Colonic mucosa (tissue), 4 donors: ENCODE measurements at places on chromosomes 2 and 18. TPM values are rescaled to one million over a fixed set of nuclear protein-coding genes. Genes with fewer than 3 reads are reported as not detected.

- DNase-seq, result peak; percentile 18
These were observed 182.6 kb upstream of the THSD7B start for GRCh38 chr2:136582628-136583205.

DNA sequence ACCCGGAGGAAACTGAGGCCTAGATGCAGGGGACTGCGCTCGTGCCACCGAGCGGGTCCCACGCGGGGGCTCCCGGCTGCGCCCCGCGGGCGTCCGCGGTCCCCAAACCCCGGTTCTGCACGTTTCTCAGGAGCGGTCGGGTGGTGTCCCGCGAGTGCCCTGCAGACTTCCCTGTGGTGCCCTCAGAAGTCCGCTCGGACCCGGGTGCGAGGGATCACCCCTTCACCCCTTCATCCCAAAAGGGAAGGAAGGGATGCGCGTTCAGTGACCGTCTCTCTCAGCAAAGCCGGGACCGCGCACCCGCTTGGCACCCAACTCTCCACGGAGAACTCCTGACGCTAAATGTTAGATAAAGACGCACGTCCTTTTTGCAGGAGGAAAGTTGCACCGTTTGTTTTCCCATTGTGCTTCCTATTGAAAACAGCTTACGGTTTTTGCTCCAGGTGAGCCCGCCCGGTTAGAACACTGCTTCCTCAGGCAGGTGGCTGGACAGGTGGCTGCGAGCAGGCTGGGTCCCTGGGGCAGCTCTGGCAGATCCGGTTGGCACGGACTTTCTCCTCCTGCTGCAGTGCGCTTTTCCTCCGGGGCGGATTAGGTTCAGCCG lies 779 bp downstream of the DGKD start:
- DNase-seq, result peak; percentile 58

DNA sequence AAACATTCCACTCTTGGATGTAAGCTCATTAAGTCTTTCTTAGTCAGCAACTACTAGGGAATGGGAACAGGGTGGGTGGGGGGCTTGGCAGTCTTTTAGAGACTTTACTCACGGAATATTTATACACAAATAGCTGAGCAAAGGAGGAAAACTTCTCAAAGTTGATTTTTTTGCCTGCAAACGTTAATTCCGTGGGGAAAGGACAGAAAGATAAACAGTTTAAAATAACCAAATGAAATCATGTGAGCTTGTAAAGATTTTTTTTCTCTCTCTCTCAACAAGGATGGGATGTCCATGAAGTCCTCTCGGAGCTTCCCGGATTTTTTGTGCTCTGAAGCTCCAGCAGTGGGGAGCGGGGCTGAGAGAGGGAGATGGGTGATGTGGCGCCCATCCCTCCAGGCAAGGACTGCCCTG lies 32.2 kb upstream of the MAT2A start:
- no peak for DNase-seq

DNA sequence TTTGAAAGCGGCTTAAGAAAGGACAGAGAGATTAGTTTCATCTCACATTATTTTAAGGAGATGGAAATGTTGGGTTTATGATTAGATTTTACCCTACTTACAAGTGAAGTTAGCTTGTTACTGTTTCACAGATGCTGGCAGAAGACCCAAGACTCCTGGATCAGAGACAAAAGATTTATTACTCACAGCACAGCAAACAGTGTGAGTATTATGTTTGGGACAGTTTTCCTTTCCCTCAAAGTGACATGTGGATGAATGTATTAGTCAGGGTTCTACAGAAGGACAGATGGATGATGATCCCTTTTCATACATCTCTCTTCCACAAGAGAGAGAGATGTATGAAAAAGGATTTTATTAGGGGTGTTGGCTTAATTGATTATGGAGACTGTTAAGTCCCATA lies 281.8 kb upstream of the CDH2 start:
- no peak for DNase-seq

GRCh38 chr2:197419438-197419837 lies 15.4 kb downstream of the SF3B1 start:
- no peak for DNase-seq

- DNase-seq, result no peak
These were observed 2.9 kb upstream of the SLC40A1 start for GRCh38 chr2:189583227-189584198.

SLC19A3 gene
- total RNA-seq, result 6.4 TPM

CNRIP1 gene
- 6.4 TPM for total RNA-seq
